ENCODE measurements at places on chromosomes 5 and 9.

DNA sequence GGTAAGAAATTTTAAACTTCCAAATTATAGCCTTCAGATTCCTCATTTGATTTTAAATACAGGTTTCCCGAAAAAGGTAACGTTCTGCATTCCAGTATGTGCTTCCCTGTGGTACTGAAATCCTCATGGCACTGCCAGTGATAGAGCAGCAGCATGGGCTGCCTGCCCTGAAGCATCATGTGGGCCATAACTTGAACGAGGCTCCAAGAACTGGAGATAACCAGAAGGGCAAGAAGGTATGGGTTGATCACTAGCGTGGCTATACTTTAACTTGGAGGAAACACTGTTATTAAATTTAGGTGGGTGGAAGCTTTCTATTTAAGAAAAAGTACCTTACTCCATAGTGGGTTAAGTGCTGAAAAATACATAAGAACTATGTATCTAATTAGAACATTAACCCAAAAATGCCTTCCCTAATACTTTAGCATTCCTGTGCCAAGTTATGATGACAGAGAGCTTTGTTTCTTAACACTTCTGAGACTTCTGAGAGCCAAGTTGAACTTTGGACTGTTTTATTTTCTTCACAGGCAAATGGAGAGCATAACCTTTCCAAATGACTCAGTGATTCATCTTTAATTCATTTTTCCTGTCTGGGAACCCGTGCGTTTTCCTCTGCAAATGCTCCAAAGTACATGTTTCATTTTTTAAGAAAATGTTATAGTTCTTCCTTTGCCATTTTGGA is 191.5 kb upstream of the GNA14 start:
- no peak for DNase-seq

GRCh38 chr5:132526974-132527564 is 16.3 kb downstream of the IL5 start:
- no peak for DNase-seq

DNA sequence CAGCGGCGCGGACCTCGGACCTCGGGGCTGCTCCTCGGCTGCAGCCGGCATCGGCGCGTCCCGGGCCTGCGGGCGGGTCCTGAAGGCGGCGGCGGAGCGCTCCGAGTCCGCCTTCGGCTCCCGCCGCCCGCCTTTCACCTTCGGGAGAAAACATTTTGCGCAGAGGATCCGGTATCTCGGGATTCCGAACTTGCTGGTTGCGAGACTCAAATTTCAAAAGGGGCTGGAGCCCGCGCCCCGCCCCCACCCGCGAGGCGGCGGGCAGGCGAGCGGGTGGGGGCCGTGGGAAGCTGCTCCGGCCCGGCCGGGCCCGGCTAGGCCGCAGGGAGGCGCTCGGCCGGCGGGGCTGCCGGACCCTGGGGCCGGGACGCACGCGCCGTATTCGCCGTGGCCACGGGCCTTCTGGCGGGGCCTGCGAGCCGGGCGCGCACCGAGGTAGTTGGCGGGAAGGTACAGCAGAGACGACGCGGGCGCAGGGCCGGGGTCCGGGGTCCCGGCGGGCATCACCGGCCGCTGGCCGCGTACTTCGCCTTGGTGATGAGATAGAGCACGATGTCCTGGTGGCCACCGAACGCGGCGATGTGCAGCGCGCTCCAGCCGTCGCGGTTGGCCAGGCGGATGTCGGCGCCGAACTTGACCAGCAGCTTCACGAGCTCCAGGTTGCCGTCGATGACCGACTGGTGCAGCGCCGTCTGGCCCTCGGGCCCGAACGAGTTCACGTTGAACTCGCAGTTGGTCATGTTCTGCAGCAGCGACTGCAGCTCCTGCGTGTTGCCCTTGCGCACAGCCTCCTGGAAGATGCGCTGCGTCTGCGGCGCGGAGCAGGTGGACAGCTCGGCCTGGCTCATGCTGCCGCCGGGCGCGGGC is 757 bp downstream of the NRARP start:
- peak; percentile 33 for DNase-seq

GRCh38 chr9:89483592-89484474 is 14.1 kb downstream of the SEMA4D start:
- peak; percentile 60 for DNase-seq

DNA sequence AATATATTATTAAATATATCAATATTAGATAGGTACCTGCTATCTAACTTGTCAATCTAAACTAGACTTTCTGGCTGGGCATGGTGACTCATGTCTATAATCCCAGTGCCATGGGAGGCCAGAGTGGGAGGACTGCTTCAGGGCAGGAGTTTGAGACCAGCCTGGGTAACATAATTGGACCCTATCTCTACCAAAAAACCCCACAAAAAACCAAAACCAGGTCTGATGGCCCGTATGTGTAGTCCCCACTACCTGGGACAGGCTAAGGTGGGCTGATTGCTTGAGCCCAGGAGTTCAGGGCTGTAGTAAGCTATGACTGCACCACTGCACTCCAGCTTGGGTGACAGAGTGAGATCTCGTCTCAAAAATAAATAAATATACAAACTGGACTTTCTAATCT is 55.0 kb downstream of the PJA2 start:
- DNase-seq: no peak

- no peak for DNase-seq
These were observed 17.2 kb upstream of the PRR16 start for GRCh38 chr5:120446901-120447300.

DNA sequence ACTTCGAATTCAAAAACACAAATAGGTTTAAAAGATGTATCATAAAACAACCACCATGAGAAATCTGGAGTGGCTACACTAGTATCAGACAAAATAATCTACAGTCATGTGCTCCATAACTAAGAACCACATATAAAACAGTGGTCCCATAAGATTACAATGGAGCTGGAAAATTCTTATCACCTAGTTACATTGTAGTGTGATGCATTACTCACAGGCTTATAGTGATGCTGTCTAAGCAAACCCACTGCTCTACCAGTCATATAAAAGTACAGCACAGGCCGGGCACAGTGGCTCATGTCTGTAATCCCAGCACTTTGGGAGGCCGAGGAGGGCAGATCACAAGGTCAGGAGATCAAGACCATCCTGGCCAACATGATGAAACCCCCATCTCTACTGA is 160.1 kb downstream of the ROR2 start:
- no peak for DNase-seq

- no peak for DNase-seq
These were observed 48.0 kb downstream of the SLC12A7 start for GRCh38 chr5:1063661-1064382.

GRCh38 chr9:135156525-135157510 is 69.3 kb downstream of the OLFM1 start:
- DNase-seq: no peak

DNA sequence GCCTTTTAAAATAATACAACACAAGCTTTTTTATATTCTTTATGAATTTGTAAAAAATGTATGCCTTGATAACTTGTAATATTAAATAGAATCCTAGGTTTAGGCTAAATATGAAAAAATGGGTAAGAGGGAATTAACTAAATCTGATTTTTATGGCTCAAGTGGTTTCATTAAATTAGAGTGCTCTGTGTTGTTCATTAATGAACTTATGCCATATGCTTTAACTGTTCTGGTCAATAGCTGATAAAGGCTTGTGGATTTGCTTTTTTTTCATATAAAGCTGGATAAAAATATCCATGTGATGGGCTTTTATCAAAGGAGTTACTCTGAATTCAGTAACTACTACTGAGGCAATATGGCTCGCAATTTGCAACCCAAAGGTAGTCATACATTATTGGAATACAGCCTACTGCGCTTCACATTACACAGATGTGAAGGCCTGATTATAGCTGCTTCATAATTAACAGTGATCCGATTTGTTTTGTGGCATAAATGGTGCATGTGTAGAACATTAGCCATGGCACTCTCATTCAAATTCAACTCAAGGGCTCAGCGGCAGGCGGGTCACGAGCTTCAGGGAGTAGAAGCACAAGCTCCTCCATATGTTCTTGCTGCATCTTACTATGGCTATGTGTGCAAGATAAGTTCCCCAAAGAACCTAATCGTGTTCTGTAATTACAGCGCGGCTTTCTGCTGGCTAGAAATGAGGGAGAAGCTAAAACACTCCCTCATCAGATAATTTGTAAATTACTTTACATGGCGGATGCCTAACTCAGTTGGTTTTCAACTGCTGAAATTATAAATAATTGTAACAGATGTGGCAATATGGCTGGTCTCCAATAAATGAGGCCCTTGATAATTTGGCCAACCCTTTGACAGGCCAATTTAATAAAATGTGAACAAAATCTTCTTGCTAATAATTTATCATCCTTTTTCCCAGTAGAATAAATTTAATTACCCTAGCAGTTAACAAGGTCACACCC is 188.3 kb downstream of the CNTLN start:
- no peak for DNase-seq

- DNase-seq: no peak
These were observed 679.6 kb downstream of the IRX1 start for GRCh38 chr5:4275232-4275631.

- DNase-seq: no peak
These were observed 97.8 kb downstream of the GPR21 start for GRCh38 chr9:123131258-123131657.

DNA sequence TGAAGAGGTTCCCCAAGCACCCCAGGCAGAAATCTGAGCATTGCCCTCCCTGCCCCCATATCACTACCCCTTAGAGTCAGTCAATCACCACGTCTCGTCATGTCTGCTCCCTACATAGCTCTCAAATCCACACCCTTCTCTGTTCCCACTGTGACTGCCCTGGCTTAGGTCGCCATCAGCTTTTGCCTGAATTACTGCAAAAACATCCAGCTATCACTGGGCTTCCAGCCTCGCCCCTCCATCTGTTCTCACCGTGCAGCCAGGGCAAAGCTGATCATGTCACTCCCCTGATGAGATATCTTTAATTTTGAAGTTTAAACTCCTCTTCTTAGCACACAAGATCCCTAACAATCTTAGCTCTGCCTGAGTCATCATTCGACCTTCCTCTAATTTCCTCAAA is 89.6 kb upstream of the TBC1D2 start:
- DNase-seq: no peak

GRCh38 chr5:6360323-6361072 is 17.8 kb downstream of the MED10 start:
- DNase-seq: no peak

GRCh38 chr5:118902656-118903438 is 85.5 kb downstream of the DTWD2 start:
- DNase-seq: no peak

GRCh38 chr9:109953300-109953699 is 173.3 kb downstream of the PALM2AKAP2 start:
- no peak for DNase-seq

DNA sequence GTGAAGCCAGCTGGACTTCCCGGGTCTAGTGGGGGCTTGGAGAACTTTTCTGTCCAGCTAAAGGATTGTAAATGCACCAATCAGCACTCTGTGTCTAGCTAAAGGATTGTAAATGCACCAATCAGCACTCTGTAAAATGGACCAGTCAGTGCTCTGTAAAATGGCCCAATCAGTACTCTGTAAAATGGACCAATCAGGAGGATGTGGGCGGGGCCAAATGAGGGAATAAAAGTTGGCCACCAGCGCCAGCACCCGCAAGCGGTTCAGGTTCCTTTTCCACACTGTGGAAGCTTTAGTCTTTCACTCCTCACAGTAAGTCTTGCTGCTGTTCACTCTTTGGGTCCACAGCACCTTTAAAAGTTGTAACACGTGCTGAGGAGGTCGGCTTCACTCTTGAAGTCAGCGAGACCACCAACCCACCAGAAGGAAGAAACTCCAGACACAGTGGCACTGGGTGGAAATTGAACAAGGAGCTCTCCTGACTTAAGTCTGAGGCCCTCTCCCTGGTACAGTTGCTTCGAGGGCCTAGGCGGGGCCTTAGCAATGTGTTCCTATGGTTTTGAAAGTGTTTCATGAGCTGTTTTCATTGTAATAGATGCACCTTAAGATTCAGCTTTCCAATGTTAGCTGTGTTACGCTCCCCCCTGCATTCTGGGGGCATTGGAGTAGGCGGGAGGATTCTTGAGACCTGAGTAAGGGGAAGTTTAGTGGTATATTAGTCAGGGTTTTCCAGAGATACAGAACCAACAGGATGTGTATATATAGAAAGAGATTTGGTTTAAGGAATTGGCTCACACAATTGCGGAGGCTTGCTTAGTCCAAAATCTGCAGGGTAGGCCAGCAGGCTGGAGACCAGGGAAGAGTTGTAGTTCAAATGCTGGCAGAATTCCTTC is 21.5 kb upstream of the MYO10 start:
- no peak for DNase-seq

DNA sequence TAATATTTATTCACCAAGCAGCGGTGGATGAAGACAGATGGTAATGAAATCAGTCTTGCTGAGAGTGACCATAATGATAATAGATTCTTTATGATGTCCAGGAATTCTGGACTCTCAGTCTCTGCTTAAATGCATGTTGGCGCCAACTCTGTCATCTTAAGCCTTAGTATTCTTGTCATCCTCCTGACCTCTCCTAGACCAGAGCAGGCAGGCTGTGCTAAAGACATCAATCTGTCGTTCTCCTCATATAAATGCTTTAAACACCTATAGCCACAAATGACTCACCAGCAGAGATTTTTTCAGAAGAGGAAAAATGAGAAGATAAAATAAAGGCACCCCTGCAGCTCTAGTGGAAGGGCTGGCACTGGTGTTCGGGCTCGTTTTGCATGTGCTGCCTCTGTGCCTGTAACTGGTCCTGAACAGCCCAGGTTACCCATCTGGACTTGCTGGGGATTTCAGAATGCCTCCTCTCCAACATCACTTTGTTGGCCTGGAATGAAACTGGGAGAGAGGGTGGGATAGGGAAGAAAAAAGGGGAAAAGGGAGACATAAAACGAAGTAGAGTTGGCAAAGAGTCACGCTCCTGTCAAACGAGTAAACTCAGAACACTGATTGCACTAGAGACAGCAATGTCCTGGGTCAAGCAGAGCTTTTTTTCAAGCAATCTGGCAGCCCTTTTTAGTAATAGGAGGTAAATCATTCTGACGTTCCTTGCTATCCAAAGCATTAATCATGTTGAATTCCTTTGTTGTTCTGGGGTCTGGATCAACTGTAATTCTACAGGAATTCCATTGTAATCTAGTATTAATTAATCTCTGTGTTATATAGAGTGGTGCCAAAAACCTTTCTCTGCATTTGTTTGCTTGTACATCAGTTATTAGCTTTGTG is 195.5 kb upstream of the CLINT1 start:
- no peak for DNase-seq

DNA sequence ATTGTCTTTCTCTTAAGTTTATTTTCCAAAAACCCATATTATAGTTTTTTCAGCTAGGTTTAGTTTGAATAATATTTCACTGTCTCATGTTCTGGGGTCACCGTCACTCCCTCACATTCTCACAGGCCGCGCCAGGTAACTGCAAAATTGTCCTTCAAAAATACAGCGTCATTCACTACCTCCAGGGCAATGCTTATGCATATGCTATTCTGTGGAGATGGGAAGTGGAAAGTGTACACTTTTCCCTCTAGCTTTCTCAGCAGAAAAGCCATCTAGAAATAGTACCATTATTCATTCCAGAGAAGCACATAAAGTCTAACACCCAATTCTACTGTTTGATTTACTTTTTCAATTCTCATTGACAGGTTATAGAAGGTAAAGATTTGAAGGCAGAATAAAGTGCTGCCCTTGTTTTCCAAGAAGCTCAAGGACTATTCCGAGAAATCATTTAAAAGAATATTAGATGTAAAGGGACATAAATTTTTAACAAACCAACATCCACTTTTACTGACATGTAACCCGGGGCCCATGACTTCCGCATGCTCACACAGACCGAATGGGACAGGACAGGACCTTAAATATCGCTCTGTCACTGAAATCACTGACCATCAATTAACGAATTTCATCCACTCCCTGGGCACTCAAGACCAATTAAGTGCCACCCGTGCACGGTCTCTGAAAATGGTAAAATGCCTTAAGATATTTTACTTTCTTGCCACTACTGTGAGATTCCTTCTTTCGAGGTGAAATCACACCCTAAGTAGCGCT is 720 bp downstream of the NUDT12 start:
- no peak for DNase-seq
